Hypothalamus (tissue), 51 donors: ENCODE measurements at places on chromosomes 4 and X.

- no peak for DNase-seq
Observed at GRCh38 chrX:70423936-70424675, 992 bp downstream of the GDPD2 start.

- no peak for DNase-seq
Observed at GRCh38 chr4:54165011-54165410, 64.1 kb upstream of the PDGFRA start.

- no peak for DNase-seq
Observed at GRCh38 chr4:40843696-40844095, 93.9 kb downstream of the NSUN7 start.

DNA sequence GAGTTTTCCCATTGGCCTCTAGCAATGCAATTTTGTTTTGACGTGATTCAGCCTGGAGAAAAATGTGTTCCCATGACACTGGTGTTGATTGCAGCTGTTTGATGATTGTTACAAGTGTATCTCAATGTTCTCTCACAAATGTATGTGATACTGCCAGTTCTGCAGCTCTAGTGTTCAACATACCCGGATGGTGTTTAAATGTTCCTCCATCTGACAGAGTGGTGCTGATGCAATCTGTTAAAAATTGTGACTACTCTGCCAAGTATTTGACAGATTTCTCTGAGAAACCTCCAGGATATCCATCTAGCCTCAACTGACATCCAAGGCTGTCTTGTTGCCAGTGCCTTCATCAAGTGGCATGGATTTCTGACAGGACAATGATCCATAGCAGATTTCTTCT is 657.2 kb upstream of the DIAPH2 start:
- no peak for DNase-seq

- DNase-seq, result no peak
Observed at GRCh38 chr4:68717999-68718398, 47.5 kb upstream of the UGT2B15 start.

DNA sequence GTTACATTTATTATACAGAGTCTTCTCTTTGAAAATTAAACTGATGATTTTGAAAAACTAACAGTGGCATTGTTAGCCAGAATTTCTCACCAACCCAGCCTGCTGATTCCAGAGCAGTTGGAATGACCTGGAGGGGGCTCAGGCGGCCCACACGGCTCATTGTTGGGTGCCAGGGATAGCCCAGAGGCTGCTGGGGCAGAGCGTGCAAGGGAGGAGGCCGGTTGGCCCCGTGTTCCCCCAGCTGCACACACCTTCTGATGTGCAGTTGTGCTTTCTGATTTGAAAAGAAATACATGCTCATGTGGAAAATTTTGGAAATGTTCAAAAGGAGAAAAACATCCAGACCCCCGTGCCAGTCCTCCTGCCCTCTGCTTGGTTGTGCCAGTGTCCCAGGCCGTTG is 20.6 kb downstream of the WFS1 start:
- no peak for DNase-seq

GRCh38 chr4:133096972-133097371 is 52.1 kb upstream of the PCDH10 start:
- DNase-seq, result no peak

DNA sequence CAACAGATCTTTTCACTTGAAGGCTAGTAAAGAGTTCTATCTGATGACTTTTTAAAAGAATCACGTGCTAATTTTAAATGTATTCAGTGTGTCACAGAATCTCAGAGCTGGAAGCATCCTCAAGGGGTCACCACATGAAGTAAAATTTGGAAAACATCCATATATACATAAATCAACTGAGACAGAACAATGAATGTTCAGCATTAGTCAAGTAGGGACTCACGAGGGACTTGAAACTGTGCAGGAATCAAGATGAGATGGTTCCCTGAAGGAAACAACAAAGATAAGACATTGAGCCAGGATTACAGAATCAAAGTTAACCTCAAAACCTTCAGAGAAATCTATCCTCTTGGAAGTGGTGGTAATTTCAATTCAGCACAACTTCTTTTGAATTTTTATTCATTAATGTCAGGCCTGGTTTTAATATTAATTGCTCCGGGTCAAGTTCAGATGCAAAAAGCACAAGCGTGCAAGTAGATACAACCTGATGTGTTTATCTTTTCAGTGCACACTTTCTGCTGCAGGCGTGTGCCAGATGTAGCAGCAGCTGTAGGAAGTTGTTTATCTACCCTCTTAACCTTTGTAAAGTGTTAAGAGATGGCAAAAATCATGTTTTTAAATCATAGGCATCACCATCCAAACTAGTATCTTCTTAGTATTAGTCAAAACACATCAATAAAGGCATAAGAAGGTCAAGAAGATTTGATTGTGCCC is 87.7 kb upstream of the SRD5A3 start:
- DNase-seq, result no peak

GRCh38 chrX:153919281-153919680 is 6.8 kb downstream of the ARHGAP4 start:
- no peak for DNase-seq

DNA sequence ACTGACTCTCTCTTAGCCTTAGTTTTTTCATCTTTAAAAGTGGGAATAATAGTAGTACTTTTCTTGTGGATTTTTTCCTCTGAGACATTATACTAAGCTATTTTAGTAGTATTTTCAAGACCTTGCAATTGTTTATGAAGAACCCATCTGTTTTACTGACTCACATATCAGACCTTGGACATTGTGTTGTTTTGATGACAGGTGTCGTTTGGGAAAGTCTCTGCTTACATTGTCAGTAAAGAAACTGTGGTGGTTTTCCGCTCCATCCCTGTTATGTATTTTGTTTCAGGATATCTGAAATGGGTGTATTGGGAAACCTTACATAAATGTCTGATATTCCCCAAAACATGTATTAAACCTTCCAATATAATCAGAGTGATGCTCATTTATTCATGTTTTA is 92.2 kb downstream of the STIM2 start:
- no peak for DNase-seq

GRCh38 chrX:54920610-54921426 is at the start of gene TRO:
Gene TRO, plus strand, starts transcription at chrX:54920824. Its CDS starts 1,423 bp downstream, at chrX:54922247.
- DNase-seq, result peak; percentile 13
